ENCODE measurements at places on chromosomes 3 and 15. TPM values are rescaled to one million over a fixed set of nuclear protein-coding genes. Genes with fewer than 3 reads are reported as not detected.

Gene C3orf22
- not detected for total RNA-seq

Gene TF
- 0.12 TPM for total RNA-seq

Gene MINAR1
- total RNA-seq = 0.29 TPM

Gene PDZRN3
- total RNA-seq = not detected

Gene ADGRG7
- total RNA-seq = not detected

Gene TMEM207
- total RNA-seq = not detected

Gene SKOR1
- 0.19 TPM for total RNA-seq

Gene CASR
- not detected for total RNA-seq
